ENCODE measurements at places on chromosomes 6 and 20.

- DNase-seq, result no peak
These were observed 147.4 kb upstream of the RNF24 start for GRCh38 chr20:4162766-4163165.

DNA sequence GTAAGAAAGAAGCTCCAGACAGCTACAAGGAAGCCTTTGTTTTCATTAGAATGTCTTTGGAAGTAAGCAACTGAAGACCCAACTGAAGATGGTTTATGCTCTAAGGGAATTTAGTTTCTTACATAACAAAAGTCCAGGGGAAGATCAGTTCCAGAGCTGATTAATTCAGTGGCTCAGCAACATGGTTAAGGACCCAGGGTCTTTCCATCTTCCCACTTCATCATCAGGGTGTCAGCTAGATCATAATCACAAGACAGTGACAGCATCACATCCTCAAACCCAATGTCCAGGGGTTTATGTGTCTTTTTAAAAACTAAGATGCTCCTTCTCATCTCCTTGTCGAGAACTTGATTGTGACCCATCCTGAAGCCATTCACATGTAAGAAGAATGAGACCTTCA lies 119.7 kb upstream of the PRDM1 start:
- no peak for DNase-seq

DNA sequence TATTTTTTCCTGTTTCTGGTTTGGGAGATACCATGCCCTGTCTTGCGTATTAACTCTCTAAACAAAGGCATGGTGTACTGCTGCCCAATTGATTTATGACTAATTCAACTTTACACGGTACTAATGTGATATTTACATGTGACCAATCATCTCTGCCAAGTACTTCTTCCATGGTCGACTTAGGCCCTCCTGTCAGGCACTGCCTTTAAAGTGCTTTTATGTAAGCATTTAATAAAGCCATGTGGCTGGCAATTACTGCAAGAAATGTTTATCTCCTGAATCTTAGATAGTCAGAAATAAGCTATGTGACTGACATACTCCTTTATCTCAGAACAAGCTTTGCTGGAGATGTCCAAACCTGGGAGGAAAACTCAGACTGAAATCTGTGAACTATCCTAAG lies 323.4 kb downstream of the BTBD3 start:
- DNase-seq, result no peak

GRCh38 chr20:19070026-19070425 lies 142.4 kb upstream of the SLC24A3 start:
- no peak for DNase-seq

GRCh38 chr20:10978713-10979112 lies 304.9 kb upstream of the JAG1 start:
- DNase-seq, result no peak

DNA sequence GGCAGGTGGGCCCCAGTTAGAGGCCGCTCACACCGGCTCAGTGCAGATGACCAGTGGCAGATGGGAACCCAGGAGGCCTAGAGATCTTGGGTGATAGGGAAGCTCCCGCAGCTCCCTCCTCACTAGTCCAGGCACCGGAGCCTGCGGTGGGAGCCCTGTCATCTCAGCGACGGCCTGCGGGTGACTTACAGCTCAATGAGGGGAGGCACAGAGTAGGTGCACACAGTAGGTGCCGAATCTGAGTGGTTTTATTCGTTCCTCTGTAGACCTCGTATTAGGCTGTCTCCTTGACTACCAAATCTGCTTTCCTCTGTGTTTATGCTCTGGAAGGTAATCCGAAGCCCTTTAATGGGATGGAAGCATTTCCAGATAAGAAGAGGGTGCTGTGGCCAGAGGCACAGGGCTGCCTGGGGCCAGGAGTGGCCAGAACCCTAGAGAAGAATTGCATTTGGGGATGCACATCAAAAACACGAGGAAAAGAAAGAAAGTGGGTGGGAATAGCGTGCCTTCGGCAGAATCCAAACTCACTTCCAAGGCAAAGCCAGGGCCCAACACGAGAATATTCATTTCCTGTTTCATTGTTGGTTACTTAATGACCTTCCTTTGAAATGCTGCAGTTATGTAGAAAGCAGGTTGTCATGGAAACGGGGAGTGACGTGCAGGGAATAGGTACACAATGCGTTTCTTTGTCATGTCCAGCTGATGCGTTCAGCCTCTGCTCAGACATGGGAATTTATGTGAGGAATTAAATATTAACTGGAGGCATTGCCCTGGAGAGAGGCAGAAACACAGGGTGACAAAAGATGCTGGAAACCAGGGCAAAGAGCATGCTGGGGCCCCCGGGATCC lies 24.7 kb downstream of the MYT1 start:
- no peak for DNase-seq

DNA sequence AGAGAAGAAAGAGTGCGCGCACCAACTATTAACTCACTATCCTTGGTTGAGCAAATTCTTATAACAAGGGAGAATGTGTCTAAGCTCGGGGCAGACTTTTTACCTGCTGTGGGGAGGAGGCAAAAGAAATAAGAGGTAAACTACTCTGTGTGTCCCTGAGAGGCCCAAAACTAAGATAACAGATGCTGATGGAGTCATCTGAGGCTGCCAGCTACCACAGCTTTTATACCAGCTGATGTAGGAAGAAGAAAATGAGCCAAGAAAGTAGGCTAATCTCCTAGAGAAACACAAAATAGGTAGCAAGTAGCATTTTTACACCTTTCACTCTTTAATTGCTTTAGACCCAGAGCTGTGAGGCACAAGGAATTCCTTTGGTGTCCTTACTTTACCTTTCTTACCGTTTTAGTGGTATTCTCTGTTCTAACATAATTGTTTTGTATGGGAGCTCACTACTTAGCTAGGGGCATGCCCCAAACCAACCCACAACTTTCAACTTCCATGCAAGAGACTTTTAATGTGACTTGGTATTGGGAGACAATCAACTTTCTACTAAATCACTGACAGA lies 27.8 kb upstream of the PIM1 start:
- no peak for DNase-seq

GRCh38 chr6:38937839-38938613 lies 110.6 kb upstream of the GLP1R start:
- DNase-seq, result no peak

DNA sequence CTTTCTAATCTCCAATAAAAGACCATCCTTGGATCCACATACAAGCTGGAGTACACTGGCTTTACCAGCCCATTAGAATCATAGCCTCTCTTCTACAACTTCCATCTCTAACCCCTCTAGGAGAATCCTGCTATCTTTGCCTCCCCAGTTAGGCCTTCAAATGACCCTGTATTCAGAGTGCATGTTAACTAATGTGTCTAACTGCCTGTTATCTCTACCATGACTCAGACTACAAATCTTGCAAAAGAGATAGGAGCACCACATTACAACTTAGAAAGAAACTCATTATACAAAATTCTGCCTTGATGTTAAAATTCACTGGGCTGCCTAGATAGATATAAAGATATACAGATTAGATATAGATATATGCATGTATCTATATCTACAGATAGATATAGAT lies 28.2 kb downstream of the GPR63 start:
- no peak for DNase-seq

DNA sequence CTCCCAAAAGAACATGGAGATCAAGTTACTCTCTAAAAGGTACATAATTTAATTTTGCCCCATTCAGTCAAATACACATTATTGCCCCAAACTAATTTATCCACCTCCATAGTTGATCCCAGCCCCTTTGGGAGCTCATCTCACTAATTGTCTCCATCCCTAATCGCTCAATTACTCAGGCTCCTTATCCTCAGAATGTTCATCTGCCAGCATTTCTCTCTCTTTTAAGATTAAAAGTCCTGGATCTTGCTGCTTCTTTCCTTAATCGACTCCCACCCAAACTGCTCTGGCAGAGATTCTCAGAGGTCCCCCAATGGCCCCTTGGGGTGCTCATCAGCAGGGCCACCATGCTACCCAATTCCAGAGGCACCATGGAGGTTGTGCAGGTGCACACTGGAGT lies 18.4 kb upstream of the NNAT start:
- no peak for DNase-seq

All from activated CD4-positive, alpha-beta T cell treated with anti-CD3 and anti-CD28 coated beads, Interleukin-2, amount 50 U/mL, for 16 hours (primary cell).